Stimulated activated CD8-positive, alpha-beta memory T cell treated with anti-CD3 and anti-CD28 coated beads, Interleukin-2, amount 100 ng/mL, for 48 hours (primary cell): ENCODE measurements at places on chromosomes 2 and 18.

DNA sequence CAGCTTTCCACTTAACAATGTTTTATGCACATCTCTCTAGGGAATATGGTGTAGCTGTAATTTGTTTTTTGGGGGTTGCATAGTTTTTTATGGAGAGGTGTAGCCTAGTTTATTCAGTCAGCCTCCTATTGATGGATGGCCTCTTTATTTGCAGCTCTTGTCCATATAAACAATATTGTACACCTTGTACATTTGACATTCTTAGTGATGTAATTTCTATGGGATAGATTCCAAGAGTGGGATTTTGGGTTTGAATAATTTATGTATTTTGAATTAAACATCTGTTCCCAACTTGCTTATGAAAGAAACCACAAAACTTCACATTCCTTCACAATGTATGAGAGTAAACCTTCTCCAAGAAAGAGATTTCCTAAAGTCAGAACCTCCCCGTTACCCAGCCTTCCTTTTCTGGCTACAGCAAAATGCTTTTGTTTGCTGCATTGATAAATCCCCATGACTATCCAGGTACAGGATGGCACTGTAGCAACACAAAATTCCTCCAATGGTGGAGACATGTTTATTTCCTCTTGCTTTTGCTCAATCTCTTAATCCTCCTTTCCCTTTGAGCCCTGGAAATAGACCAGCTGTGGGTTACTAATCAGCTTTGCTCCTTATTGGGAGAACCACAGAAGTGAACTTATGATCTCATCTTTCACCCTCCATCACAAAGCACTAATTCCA lies 58.4 kb upstream of the GALR1 start:
- no peak for DNase-seq

- DNase-seq: no peak
Measured at GRCh38 chr18:67135981-67136380, 380.5 kb downstream of the DSEL start.

DNA sequence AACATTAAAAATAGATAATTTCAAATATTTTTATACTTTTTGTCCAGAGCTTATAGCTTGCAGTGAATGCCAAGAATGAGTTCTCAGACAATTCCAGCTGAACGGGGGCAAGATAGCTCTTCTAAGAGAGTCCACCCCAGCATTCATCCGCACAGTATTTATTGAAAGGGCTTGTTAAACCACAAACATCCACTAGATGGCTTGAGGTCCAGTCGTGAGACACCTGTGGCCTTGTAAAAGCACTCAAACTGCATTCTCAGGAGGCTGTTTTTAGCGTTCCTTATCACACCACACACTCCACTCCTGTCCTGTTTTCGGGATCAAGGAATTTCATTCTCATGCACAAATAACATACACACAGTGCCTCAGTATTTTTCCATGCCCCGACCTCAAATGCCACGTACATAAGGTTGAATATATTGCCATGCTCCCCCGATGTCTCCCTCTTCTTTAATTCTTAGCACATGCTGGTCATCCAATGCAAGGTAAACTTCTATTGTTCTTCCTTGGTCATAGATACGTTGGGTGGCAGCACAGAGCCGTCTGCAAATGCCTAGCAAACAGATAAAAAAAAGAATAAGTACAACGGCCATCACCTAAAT lies 47.4 kb downstream of the DNAJC10 start:
- DNase-seq: no peak

DNA sequence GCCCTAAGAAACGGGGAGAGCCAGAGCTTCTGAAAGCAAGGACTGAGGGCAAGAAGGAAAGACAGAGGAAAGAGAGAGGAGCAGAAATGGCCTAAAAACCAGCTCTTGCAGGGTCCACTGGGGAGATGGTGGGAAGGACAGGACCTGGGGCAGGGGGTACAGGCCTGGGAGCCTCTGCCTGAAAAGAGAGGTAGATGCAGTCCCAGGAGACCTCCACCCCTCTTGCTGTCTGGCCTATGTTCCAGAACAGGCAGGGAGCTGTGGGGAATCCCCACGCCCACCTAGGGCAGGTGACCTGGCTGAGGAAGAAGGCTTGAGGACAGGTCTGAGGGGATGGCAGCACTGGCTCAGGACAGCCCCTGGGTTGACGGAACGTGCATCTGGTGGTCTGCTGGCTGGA lies 4.6 kb downstream of the CAPN13 start:
- DNase-seq: no peak

DNA sequence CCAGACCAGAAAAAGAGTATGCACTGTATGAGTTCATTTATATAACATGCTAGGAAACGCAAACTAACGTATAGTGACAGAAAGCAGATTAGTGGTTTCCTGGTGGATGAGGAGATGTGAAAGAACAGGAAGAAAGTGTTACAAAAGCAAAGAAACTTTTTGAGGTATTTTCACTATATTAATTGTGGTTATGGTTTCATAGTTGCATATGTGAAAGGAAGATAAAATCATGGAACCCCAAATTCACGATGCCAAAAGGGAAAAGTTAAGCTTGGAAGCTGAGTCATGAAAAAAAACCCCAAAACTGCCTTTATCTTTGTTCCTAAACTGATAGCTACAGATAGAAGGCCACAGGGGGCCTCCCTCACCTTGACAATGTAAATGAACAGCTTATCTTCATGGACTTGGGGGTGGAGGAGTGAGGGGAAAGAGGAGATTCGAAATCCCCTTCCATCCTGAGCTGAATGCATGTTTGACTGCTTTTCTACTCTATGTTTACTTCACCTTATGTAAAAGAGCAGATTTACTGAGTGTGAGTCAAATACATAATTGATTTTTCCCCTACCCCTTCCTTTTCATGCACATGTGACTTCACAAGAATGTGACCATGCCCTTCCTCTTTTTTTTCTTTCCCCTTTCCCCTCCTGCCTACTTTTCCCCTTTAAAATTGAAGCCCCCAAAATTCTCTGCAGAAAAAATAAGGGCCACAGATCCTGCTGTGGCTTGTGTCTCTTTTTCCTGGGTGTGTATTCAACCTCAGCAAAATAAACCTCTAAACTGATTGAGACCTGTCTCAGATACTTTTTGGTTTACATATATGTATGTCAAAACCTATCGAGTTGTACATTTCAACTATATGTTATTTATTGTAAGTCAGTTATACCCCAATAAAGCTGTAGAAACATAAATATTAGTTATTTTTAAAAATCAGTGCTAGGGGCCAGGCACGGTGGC lies 100.1 kb upstream of the TLK1 start:
- DNase-seq: no peak
